Articular chondrocyte of knee joint (primary cell): ENCODE measurements at places on chromosomes 5 and 9. TPM values are rescaled to one million over a fixed set of nuclear protein-coding genes. Genes with fewer than 3 reads are reported as not detected.

The OR1Q1 gene
- not detected in 2 replicates for total RNA-seq

The NIPAL4 gene
- under 0.01 TPM in 1 of 2 replicates, not detected in the other for total RNA-seq

The MTAP gene
- total RNA-seq: 26.5 and 31.1 TPM in 2 replicates

The FREM1 gene
- total RNA-seq: 0.13 and 0.22 TPM in 2 replicates

The PNPLA7 gene
- 2.6 and 3.0 TPM in 2 replicates for total RNA-seq

The KCNV2 gene
- total RNA-seq: not detected in 2 replicates

The FOXD4L6 gene
- 0.13 TPM in 1 of 2 replicates, not detected in the other for total RNA-seq

The MCTP1 gene
- 0.39 and 0.86 TPM in 2 replicates for total RNA-seq
